Heart left ventricle (tissue), 16 donors: ENCODE measurements at places on chromosomes 1 and 21. TPM values are rescaled to one million over a fixed set of nuclear protein-coding genes. Genes with fewer than 3 reads are reported as not detected.

The SPATA45 gene
- total RNA-seq: not detected

The SERINC2 gene
- total RNA-seq: 2.7 TPM

DNA sequence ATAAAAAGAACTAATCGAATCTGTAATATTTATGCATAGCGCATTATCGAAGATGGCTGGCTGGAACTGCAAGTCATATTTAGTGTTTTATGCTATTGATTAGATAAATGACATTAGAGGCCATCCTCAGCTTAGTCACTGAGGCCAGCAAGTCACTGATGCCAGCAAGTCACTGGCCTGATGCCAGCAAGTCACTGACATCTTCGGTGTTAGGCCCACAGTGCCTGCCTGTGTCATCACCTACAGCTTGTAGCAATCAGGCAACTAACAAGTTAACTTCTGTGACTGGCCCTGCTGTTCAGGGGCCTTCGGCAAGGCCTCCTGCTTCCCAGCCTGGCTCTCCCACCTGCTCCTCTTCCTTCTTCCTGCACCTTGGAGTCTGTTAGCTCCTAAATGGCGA, 65.6 kb upstream of the SCCPDH start:
- no peak for DNase-seq

- no peak for DNase-seq
Measured at GRCh38 chr1:85847356-85847755, 139.1 kb upstream of the ZNHIT6 start.

GRCh38 chr1:96882096-96882495, 160.5 kb downstream of the PTBP2 start:
- no peak for DNase-seq

DNA sequence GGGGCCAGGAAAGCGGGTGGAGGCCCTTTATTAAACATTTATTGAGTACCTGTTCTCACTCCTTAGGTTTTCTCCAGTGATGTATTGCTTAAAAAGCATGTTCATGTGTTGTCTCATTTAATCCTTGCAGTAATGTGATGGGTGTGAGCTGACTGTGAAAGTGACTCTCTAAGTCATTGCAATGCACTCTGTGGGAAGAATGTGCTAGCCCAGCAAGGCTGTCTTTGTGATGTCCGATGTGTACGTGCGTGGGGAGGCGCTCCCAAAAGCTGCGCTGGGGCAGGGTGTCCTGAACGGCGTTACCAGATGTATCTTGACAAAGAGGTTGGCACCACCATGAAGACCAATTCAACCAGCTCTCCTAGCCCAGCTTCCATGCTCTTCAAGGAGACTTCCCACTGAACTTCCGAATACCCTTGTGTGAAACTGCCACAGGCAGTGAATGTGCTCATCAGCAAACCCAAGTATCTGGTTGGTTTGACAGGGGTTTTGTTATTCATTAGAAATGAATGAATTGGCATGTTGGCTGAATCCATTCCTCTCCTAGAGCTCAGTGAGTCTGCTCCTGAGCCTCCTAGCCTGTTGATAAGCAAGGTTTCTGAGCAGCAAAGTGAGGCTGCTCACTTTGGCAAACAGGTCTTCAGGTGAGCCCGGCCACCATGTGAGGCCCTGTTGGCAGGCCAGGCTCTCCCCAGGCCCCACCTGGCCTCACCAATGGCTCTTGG, 28.0 kb downstream of the NUAK2 start:
- no peak for DNase-seq

GRCh38 chr1:209208648-209209047, 374.9 kb upstream of the CAMK1G start:
- no peak for DNase-seq

DNA sequence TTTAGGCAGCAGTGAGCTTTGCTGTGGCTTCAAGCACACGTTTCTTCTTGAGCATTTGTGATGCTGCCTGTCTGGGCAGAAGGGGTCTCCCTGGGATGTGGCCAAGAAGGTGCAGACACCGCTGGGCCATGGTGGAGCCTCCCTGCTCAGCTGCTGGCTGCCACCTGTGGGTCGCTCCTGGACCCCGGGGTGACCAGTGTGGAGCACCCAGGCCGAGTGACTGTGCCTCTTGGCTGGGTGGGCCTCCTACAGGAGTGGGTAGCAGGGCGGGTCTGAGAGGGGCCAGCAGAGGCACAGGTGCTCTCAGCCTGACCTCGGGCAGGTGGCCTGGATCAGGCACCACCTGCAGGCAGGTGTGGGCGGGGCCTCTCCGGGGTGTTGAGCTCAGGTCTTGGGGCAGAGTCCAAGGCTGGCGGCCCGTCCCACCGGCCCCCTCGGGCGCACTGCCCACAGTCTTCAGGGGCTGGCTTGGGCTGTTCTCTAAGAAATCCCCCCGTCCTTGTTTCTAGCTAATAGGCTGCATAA, 42.0 kb upstream of the COL6A1 start:
- DNase-seq: peak; percentile 12

DNA sequence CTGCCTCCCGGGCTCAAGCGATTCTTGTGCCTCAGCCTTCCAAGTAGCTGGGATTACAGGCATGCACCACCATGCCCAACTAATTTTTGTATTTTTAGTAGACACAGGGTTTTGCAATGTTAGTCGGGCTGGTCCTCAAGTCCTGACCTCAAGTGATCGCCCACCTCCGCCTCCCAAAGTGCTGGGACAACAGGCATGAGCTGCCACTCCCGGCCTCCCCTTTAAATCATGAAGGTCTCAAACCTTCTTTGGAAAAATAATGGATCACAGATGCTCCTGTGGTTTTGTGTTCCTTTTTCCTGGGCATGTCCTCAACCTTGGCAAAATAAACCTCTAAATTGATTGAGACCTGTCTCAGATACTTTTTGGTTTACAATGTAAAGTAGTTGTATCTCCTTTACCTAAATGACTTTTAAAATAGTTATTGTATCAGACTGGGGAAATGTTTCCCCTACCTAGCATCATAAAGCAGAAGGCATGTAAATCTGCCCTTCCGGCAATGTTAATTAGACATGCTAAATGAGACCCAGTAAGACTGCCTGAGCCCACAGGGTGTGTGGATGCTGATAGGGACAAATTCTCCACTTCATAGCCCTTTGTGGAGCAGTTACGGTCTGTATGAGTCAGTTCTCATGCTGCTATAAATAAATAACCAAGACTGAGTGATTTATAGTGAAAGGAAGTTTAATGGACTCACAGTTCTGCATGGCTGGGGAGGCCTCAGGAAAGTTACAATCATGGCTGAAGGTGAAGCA, 27.8 kb downstream of the CBR1 start:
- no peak for DNase-seq
